ENCODE measurements at places on chromosomes 7 and 10.

DNA sequence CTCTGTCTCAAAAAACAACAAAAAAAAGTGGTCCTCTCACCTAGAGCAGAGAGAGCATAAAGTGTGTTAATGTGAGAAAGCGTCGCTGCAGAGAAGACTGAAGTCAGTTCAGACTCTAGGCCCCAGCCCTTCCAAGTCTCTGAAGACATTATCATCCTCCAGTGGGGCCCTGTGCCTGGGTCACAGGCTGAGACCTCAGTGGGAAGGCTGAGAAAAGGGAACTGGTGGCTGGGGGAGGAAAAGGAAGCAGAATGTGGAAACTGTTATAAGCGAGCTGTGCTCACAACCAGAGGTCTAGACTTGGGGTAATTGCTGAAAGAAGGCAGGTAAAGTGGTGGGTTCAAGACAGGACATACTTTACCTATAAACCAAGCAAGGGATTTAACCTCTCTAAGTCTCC, 4.9 kb upstream of the RRP12 start:
- no peak for DNase-seq

GRCh38 chr7:131462059-131462458, 94.4 kb downstream of the PODXL start:
- DNase-seq: no peak

- no peak for DNase-seq
These were observed 2.9 kb upstream of the LCOR start for GRCh38 chr10:96829029-96829773.

- no peak for DNase-seq
These were observed 14.3 kb downstream of the GALNT17 start for GRCh38 chr7:71145906-71146901.

DNA sequence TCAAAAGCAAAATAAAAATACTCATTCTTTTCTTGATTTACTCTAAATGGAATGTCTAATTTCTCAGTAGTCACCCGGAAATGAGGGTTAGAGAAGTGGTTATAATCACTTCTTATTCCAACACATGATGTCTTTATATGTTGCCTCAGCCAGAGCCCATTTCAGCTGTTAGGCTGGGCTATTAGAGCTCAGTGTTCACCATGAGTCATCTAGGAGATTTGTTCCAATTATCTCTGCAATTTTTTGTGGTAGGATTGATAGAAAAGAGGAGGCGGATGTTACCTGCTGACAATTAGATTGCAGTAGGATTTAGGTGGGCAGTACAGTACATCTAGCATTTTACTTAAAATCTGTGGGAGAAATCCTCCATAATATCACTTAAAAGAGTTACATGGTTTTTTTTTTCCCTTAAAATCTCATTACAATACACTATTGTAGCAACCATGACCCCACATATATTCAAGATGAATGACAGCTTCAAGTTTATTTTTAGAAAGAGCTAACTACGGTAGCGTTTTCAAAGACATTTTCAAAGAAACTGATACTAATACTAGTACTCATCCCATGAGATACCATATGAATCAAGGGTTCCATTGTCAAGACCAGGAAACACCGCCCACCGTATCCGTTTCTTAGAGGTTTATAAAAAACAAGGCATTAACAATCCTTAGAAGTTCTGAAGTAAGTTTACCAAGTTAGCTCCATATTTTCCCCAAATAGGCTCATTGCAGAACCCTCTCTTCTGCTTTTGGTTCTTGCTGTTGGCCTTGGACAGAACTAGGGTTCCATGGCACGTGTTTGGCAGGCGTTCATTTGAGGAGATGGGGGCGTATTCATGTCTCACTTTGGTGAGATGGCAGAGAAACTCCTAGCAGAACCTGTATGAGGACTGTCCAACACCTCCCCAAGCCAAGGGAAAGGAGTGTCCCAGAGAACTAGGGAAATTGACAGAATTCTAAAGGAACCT, 10.4 kb downstream of the CPA2 start:
- no peak for DNase-seq
